NCI-H2107 (cell line): ENCODE measurements at places on chromosomes 13 and 19.

GRCh38 chr13:28326056-28326455 lies 168.9 kb downstream of the FLT1 start:
- no peak for DNase-seq

DNA sequence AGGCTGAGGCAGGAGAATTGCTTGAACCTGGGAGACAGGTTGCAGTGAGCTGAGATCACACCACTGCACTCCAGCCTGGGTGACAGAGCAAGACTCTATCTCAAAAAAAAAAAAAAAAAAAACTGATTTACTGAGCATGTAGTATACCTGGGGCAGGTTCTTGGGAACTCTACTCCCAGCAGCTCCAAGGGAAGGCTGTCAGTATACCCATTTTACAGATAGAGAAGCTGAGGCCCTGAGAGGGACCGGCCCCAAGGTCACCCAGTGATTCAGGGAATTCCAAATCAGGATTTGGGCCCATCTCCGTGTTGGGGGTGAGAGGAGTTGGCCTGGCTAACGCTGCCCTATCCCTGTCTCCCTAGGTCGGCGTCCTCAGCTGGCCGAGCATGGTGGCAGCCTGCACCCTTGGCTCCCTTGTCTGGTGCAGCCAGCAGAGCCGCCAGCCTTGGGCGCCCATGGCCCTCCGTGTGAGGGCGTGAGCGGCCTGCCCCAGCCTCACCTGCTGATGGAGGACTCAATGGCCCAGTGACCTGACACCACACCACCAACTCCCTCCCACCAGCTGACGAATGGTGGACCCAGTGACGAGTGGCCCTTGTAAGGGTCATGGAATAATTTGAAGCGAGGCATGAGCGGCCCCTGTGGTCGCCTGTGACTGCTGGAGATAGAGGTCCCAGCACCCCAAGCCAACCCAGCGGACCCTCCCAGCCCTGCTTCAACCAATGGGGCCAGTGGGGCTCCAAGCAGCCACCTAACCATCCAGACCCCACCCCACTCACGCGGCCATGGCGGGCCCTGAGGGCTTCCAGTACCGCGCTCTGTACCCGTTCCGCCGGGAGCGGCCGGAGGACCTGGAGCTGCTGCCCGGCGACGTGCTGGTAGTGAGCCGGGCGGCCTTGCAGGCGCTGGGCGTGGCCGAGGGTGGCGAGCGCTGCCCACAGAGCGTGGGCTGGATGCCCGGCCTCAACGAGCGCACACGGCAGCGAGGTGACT lies 2.4 kb downstream of the PIK3R2 start:
- no peak for DNase-seq

- no peak for DNase-seq
Measured at GRCh38 chr19:7887408-7888144, 734 bp upstream of the LRRC8E start.

- no peak for DNase-seq
Measured at GRCh38 chr19:16373532-16373931, 48.9 kb downstream of the KLF2 start.

- DNase-seq, result no peak
Measured at GRCh38 chr19:55538132-55538531, 1.2 kb upstream of the SBK2 start.

GRCh38 chr19:840519-841206 lies at the start of gene PRTN3:
Gene PRTN3, plus strand, starts transcription at chr19:840999. Its CDS starts 10 bp downstream, at chr19:841009.
- no peak for DNase-seq

DNA sequence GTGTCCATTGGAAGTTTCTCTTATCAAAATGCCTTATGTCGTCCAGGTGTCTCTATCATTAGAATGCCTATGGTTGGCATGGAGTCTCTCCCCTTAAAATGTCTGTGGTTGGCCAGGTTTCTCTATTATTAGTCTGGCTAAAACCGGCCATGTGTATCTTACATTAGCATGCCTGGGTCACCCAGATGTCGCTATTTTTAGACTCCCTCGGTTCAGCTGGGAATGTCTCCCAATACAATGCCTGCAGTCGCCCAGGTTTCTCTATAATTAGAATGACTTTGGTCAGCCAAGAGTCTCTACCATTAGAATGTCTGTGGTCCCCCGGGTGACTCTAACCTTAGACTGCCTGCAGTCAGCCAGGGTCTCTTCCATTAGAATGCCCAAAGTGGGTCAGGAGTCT lies 1536.1 kb downstream of the UQCRFS1 start:
- DNase-seq, result no peak

DNA sequence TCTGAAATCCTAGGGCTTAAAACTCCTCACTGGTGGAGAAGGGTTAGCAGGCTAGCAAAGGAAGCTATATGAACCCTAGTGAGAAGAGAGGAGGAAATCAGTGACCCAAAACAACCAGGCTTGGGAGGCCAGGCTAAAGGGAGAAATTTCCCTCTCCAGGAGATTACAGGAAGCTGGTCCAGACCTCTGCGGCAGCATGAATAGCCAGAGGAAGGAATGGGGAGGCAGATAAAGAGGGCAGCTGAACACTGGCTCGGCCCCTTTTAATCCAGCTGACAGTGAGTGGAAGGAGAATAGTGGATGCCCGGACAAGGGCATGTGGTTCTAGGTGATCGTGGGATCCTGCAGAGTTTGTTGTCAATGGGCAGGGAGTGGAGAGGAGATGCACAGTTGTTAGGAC lies 130.6 kb downstream of the COG6 start:
- DNase-seq, result no peak

DNA sequence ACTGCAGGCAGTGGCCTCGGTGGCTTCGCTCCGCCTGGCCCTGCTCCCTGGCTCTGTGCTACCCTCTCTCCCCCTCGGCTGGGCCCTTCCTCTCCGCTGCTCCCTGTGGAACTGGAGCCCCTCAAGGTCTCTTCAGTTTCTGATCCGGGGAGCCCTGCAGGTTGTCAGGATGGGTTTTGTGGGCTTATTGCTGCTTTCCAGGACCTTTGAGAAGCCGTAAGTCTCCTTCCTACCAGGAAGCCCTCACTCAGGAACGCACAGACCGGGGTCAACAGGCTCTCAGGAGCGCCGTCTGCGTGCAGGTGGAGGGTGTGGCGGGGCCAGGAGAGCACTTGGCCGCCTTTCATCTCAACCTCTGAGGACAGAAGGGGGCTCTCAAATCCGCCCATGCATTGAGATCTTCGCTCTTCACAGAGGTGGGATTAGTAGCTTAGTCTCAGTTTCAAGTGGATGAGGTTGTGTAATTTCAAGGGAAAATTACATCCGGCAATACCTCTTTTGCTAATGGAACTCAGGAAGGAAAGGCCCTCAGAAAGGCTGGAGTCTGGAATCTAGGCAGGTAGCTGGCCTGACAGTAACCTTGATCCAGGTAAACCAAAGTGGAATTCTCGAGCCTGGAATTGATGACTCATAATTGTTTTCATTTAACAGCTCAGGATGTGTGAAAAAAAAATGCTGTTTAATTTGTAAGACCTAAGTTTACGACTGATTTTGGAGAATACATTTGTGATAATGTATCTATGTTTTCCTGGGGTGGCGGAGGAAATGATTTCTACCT lies 102.0 kb downstream of the ATP11A start:
- DNase-seq, result no peak

DNA sequence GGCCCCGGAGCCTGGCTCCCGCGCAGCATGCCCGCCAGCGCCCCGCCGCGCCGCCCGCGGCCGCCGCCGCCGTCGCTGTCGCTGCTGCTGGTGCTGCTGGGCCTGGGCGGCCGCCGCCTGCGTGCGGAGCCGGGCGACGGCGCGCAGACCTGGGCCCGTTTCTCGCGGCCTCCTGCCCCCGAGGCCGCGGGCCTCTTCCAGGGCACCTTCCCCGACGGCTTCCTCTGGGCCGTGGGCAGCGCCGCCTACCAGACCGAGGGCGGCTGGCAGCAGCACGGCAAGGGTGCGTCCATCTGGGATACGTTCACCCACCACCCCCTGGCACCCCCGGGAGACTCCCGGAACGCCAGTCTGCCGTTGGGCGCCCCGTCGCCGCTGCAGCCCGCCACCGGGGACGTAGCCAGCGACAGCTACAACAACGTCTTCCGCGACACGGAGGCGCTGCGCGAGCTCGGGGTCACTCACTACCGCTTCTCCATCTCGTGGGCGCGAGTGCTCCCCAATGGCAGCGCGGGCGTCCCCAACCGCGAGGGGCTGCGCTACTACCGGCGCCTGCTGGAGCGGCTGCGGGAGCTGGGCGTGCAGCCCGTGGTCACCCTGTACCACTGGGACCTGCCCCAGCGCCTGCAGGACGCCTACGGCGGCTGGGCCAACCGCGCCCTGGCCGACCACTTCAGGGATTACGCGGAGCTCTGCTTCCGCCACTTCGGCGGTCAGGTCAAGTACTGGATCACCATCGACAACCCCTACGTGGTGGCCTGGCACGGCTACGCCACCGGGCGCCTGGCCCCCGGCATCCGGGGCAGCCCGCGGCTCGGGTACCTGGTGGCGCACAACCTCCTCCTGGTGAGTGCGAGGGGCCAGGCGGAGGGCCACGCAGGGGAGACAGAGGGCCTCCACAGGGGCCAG lies at the start of gene KL:
Gene KL, plus strand, starts transcription at position 10 of the 909 bp plus-strand sequence. Its CDS starts 18 bp downstream, at position 28.
- DNase-seq, result no peak

GRCh38 chr19:44002212-44002565 lies 568 bp upstream of the ZNF230 start:
- DNase-seq, result no peak

- no peak for DNase-seq
Measured at GRCh38 chr13:114148521-114148855, 16.1 kb upstream of the RASA3 start.

DNA sequence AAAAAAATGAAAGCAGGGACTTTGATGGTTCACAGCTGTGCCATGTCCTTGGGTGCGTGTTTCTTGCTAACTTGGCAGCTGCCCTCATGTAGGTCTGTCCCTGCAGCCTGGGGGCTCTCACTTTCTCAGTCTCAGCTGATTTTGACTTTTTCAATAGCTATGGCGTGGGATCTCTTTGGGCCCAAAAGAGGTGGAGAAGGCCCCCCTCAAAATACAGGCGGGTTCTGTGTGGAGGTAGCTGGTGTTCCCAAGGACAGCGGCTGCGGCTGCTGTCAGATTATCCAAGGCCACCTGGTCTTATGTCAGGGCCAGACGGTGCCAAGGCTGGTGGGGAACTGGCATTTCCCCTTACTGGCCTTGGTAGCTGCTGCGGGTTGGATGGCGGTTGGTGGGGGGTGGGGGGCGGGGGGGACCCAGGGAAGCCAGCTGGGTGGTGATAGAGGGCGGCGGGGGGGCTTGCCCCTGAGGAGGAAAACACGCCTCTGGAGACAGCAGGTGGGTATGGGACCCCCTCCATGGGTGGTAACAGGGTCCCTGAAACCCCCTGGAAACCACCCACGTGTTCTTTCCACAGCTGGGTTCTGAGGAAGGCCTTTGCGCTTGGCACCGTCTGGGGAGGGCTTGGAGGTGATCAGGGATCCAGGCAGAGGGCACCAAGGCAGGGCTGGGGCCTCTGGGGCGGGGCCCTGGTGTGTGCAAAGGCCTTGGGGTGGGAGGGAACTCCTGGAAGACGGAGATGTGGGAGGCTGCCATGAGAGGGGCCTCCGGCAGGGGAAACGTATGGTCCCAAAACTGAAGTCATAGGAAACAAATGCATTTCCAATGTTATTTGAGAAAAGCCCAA lies 4.1 kb downstream of the TIMM13 start:
- DNase-seq, result no peak

GRCh38 chr13:24187185-24187584 lies 26.7 kb downstream of the SPATA13 start:
- DNase-seq, result no peak

GRCh38 chr13:66506979-66507378 lies 723.2 kb downstream of the PCDH9 start:
- DNase-seq, result peak; percentile 2

DNA sequence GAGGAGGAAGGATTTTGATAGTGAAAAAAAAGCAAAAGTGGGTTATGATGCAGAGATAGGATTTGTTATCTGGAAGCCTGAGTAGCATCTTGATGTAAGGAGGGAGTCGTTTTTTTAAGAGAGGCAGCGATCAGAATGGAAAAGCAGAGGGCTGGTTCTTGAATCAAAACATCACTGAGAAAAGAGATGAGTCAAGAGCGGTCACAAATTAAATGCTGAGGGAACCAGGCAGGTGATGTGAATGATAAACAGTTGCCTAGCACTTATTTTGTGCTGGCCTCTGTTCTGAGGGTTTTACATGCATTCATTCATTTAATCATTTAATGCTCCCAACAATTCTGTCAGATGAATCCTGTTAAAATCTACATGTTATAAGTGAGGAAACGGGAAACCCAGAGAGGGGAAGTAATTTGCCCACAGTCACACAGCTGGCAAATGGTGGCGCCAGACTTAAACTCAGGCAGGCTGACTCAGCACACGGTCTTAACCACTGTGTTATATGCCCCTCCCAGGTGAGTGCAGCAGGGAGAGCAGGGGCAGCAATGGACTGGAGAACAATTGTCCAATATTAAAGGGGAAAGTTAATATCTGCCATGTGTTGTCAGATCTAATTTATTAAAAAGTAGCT lies 21.4 kb downstream of the SIGLECL1 start:
- DNase-seq, result no peak

- DNase-seq, result no peak
Measured at GRCh38 chr13:89891416-89891815, 1456.1 kb upstream of the MIR17HG start.

GRCh38 chr19:6425732-6426620 lies 1.4 kb upstream of the KHSRP start:
- no peak for DNase-seq

GRCh38 chr13:29065142-29065541 lies 245.0 kb downstream of the MTUS2 start:
- no peak for DNase-seq

DNA sequence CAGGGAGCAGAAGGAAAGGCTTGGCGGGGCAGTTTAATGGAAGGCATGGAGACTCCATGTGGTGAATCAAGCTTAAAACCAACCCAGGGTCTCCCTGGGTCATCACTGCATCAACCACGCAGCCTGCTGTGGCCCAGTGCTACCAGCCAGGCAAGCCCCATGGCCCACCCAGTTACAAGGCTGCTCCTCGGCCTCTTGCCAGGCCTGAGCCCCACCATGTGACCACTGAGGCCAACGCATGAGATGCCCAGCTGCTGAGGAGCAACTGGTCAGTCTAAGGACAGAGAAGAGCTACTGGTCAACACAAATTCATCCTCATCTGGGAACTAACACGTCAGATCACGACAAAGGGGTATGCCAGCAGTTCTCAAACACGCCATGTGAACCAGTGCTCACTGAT lies 15.4 kb upstream of the KPTN start:
- DNase-seq, result no peak
